ENCODE measurements at places on chromosomes 13 and 19. TPM values are rescaled to one million over a fixed set of nuclear protein-coding genes. Genes with fewer than 3 reads are reported as not detected.

BEST2 gene
- not detected for total RNA-seq

CEACAM16 gene
- total RNA-seq, result not detected

RASAL3 gene
- 3.1 TPM for total RNA-seq

SMIM44 gene
- total RNA-seq, result not detected

HSPH1 gene
- 43.2 TPM for total RNA-seq

DNA sequence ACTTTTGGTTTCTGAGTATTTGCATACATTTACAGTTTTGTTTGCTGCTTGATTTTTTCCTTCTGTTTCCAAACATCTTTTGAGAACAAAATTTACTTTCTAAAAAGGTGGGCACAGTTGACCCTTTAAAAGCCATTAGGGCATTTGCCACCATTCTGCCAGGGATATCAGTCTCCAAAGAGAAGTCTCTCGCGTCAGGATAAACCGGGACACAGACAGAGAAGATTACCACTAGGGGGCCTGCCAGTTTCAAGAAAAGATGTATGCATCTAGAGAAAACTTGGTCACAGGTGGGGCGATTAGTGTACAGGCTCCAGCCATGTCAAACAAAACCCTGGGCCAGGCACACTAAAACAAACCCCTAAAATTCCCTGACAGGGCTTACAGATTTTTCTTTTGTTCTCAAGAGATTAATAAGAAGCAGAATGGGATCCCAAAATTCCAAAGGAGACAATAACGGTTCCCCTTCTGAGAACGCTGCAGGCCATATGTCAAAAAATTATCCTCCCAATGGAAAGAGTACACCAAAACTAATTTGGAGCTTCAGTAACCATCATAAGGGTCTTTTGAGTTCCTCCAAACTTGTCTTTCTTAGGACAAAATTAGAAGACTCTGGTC lies 10.7 kb upstream of the PABPC3 start:
- H3K27ac ChIP-seq, result no peak overlapping the region
- no peaks in the 10 kb centered on the region for H3K4me1 ChIP-seq
- no peaks in the 10 kb centered on the region for H3K27me3 ChIP-seq
- H3K4me3 ChIP-seq, result no peak overlapping the region
- no peaks in the 10 kb centered on the region for H3K36me3 ChIP-seq

- H3K27ac ChIP-seq, result no peak overlapping the region
- H3K4me3 ChIP-seq, result no peak overlapping the region
- no peak for DNase-seq
- H3K4me1 ChIP-seq, result peaks cover 5% of the 10 kb centered on the region
- peaks cover 3% of the 10 kb centered on the region for H3K27me3 ChIP-seq
- H3K36me3 ChIP-seq, result no peaks in the 10 kb centered on the region
Observed at GRCh38 chr19:14023404-14024235, 4.3 kb upstream of the RLN3 start.

All from esophagus muscularis mucosa (tissue), 4 donors.